ENCODE measurements at places on chromosomes 12 and 14.

- no peak for DNase-seq
These were observed 108.3 kb downstream of the CRADD start for GRCh38 chr12:93785249-93786010.

GRCh38 chr14:89138846-89139245 lies 278.2 kb downstream of the FOXN3 start:
- DNase-seq = no peak

GRCh38 chr12:39873065-39873464 lies 232.8 kb downstream of the SLC2A13 start:
- DNase-seq = no peak

DNA sequence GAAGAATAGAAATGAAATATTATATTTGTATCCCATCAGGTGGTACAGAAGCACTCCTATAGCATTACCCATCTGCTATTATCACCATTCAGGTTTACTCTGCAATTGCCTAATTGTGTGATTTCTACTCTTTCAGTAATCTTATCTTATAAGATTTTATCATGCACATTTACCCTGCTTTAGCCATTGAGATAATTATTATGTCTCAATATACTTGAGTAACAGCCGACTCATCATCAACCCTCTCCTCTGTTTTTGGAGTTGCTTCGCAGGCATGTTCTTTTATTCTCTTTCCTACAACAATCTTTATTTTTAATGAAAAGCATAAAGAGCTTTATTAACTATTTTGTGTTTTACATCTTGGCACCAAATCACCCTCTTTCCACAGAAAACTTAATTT lies 419.9 kb downstream of the LRIG3 start:
- no peak for DNase-seq

DNA sequence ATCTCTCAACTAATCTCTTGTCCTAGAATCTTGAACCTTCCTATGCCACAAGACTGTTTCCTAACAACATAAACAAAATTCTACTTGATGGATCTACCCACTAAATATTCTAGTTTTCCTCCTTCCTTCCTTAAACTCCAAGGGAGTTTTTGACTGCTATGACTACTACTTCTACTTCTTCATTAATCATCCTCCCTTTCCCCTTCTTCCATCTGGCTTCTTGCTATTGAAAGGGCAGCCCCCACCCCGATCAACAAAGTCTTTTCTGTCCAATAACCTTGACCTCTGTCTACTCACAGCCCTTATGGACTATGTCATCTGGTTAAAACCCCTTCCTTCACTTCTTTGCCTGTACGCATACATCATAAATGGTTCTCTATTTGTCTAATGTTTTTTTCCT lies 5.6 kb downstream of the LTA4H start:
- no peak for DNase-seq

DNA sequence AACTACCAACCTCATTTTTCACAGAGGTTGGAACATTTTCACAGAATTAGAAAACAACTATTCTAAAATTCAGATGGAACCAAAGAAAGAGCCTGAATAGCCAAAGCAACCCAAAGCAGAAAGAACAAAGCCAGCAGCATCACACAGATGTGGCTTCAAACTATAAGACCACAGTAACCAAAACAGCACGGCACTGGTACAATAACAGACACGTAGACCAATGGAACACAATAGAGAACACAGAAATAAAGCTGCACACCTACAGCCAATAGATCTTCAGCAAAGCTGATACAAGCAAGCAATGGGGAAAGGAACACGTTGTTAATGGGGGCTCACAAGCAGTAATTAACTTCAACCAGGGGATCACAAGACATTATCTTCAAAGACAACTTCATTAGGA lies 87.8 kb upstream of the FERMT2 start:
- no peak for DNase-seq

DNA sequence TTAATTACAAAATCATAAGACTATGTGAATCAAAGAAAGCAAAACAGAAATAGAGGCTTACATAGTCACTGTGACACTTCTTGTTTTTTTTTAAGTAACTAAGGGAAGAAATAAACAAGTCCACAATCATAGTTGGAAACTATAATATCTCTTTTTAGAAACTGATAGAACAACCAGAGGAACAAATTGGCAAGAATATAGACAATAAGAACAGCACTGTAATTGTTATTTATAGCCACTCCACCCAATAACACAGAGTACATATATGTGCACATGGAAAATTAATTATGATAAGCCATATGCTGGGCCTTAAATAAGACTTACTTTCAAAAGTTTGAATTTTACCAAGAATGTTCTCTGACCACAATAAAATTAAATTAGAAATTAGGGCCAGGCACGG lies 101.1 kb downstream of the PLEKHG7 start:
- no peak for DNase-seq

GRCh38 chr12:100993916-100994450 lies 199.4 kb downstream of the ANO4 start:
- no peak for DNase-seq

- DNase-seq = no peak
These were observed 105.1 kb upstream of the TMEM260 start for GRCh38 chr14:56474419-56475022.

DNA sequence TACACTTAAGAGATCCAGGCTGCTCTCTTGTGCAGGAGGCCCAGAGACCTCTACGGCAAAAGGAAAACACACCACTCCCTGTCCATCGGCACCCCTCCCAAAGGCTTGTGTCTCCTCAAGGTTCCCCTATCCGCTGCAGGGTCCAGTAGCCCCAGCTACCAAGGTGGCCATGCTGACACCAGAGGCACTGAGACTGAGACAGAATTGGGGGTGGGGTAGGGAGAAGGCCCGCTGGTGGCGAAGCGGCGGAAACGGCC lies 590 bp downstream of the DDIT3 start:
- DNase-seq = peak; percentile 16

DNA sequence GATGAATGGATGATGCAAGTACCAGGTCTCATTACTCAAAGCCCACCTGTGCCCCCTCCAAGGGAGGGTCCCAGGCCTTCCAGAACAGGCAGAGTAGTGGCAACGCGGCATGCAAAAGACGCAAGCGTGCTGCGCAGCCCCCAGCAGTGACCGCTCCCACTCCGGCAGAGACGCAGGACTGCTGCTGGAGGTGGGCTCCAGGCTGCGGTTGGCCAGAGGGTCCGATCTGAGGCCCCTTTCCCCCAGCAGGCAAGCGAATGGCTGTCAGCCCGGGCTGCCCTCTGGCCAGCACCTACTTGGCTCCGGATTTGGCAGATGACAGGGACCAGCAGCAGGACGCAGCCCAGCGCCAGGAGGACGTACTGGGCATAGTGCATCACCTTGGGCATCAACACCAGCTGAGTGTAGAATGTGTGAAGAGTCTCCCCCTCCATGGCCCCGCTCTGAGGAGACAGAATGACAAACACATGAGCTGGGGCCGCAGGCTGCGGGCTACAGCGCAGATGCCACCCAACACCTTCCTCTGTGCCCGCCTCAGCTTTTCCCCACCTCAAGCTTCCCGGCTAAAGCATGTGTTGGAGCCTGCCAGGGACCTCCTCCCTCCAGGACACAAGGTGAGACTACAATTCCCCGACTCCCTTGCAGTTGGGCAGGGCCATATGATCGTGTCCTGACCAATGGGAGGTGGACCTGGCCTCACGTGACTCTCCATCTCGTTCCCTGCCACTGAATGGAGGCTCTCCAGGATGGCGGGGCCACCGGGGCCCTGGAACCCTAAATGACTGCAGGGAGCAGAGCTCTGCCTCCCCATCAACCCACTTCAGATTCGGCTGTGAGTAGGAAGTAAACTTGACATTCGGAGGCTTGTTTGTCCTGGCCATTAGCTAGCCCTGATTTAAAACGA lies 77.4 kb downstream of the SCARB1 start:
- DNase-seq = peak; percentile 78

DNA sequence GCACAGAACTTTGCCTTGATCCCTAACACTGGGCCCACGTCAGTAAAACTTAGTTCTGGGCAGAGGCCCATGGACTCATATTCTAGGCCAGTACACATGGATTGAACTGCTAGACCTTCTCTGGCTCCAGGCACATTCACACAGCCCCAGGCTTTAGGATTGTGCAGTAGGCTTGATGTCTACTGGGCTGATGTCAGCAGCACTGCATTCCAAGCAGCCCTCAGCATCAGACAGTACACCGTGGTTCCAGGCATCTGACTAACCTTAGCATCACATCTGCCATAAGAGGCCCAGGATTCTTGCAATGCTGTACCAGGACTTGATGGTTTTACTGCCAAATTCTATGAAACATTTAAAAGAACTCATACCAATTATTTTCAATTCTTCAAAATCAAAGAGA lies 301.9 kb downstream of the CCER1 start:
- DNase-seq = no peak

DNA sequence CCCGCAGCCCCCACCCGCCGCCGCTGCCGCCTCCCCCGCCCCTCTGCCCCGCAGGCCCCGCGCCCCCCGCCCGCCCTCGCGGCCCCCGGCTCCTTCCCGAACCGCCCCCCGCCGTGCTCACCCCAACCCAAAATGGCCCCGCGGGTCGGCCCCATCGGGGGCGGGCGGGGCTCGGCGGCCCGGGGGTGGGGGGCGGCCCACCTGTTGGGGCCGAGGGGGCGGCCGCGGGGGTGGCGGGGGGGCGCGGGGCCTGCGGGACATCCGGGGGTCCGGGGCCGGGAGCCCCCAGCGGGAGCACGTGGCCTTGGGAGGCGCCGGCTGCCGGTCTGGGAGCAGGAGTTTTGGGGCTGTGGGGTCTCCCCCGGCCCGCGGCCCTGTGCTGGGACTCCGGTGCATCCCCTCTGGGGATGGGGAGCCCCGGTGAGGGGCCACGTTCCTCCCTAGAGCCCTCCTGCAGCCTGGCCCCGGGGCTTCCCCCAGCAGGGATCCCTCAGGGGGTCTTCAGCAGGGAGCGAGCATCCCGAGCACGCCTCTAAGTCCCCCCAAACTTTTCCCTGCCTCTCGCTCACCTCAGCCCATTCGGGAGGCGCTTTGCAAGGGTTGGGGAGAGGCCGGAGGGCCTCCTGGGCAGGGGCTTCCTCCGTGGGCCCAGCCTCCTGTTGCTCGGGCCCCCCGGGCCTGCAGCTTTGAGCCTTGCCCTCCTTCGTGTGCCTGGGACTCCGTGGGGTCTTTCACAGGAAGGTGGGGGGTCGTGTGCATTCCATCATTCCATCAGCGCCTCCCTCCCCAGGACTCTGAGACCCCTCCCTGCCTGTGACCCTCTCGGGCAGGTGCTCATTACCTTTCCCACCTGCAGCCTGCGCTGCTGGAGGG lies 710 bp downstream of the MTA1 start:
- no peak for DNase-seq

- no peak for DNase-seq
These were observed 117.1 kb downstream of the GXYLT1 start for GRCh38 chr12:42027546-42027945.

- no peak for DNase-seq
These were observed 13.7 kb downstream of the TRHDE start for GRCh38 chr12:72285861-72286260.

GRCh38 chr14:95686935-95687334 lies 709 bp downstream of the TCL1B start:
- DNase-seq = no peak

DNA sequence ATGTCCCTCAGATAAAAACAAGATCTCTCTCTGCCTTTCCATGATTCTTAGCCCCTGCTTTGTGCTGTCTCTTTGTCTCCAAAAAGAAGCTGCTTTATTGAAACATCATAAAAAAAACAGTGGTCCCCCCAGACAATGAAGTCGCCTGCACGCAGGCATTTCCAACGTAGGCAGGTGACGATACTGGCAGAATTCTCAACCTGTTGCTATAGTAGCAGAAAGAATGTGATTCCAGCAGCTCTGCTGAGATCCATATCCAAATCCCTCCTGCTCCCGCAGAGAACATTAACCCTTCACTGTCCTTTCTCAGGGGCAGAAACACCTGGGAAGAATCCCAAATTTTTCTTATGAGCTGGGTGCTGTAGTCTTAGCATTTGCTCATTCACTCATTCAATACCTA lies 84.8 kb downstream of the STON2 start:
- no peak for DNase-seq

- DNase-seq = no peak
These were observed 9.5 kb upstream of the NR4A1 start for GRCh38 chr12:52041695-52042123.

- DNase-seq = no peak
These were observed 573 bp downstream of the CKB start for GRCh38 chr14:103521951-103522563.

GRCh38 chr14:69335371-69335771 lies 62.7 kb downstream of the ERH start:
- peak; percentile 9 for DNase-seq

GRCh38 chr12:56836317-56836716 lies 73.2 kb downstream of the HSD17B6 start:
- DNase-seq = no peak

GRCh38 chr14:93200553-93200952 lies 6.3 kb downstream of the GON7 start:
- no peak for DNase-seq

DNA sequence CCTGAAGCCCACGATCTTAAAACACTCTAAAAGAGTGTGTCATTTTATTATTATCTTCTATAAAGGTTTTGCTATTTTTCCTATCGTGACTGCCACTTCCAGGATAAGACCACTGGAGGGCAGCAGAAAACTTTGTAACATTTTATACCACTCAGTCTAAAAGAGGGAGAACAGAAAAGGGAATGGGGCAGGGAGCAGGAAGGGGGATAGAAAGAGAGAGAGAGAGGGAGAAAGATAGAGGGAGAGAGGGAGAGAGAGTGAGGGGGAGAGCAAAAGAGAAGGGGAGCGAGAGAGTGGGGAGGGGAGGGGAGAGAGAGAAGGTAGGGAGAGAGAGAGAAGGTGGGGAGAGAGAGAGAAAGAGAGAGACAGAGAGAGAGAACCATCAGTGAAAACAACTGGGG lies 2.0 kb upstream of the ART4 start:
- peak; percentile 56 for DNase-seq

DNA sequence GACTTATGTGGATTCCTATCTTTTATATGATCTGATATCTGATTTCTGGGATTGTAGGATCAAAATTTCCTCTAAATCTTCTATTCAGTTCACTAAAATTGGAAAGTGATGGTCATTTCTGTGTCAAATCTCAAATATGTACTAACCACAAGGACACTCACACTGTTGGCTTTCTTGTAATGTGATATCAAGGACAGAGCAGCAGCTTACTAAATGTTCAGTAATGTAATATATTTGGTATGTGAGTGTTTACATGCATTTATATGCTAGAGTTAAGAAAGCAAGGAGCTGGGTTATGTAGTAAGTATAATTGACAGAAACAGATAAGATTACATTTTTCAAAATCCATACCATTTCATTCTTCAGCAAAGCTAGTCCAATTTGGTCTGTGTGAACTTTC lies 16.5 kb downstream of the PUS7L start:
- DNase-seq = no peak

DNA sequence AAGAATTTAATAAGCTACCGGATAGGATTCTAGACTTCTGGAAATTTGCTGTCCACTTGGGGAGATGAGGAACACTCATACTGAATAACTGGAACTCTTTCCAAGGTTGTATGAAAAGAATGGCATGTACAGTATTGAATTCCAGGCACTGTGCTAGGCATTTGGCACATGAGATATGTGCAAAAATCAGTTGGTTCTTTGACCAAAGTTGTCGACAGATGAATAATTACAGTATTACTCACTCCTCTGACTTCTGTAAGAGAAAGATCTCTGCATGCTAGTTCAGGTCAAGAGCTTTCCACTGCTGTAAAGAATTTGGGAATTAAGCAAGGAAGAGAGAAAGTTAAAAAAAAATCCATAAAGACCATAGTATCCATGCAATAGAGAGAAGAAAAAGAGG lies 764.7 kb downstream of the BCL11B start:
- no peak for DNase-seq

GRCh38 chr14:28754209-28754985 lies 12.2 kb upstream of the FOXG1 start:
- DNase-seq = no peak

GRCh38 chr12:80140005-80140404 lies 40.7 kb downstream of the OTOGL start:
- DNase-seq = no peak

Measured in right renal cortex interstitium (tissue), 3 donors.